Occipital lobe (tissue), 3 donors: ENCODE measurements at places on chromosomes 7 and 10. TPM values are rescaled to one million over a fixed set of nuclear protein-coding genes. Genes with fewer than 3 reads are reported as not detected.

GRID1 gene
- total RNA-seq: 16.5 TPM

DPYSL4 gene
- total RNA-seq: 40.6 TPM

CYP26A1 gene
- 10.0 TPM for total RNA-seq

OR2A12 gene
- total RNA-seq: not detected

STOX1 gene
- total RNA-seq: 7.0 TPM

AMPH gene
- total RNA-seq: 17.0 TPM
